ENCODE measurements at places on chromosomes 3 and 15.

DNA sequence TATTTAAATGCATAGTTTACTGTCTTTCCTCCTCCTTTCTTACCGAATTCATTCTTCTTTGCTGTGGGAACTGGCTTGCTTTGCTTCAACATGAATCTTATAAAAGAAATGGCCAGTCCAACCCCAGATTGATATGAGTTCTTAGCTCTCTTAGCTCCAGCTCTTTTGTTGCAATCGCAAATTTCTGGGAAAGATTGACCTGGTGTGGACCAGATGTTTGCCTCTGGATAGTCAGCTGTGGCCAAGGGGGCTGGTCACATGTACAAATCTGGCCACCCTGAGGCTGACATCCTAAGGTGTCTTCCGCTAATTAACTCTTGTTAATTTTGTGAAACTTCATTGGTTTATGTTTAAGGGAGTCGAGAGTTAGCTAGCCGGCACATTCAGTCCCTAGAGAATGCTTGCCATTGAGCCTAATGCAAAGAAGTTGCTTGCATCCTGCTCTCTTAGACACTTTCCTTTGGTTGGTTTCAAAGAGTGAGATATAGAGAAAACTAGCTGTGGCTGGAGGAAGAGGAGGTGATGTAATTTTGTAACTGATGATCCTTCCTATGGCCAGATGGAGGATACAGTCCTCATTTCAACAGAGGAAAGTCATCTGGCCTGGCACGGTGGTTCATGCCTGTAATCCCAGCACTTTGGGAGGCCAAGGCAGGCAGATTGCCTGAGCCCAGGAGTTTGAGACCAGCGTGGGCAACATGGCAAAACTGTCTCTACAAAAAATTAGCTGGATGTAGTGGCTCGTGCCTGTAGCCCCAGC is 162.4 kb downstream of the ADAMTSL3 start:
- no peak for DNase-seq

GRCh38 chr3:43921056-43921648 is 230.4 kb downstream of the ABHD5 start:
- DNase-seq = no peak

- no peak for DNase-seq
Measured at GRCh38 chr15:28993051-28993719, 107.4 kb downstream of the APBA2 start.

DNA sequence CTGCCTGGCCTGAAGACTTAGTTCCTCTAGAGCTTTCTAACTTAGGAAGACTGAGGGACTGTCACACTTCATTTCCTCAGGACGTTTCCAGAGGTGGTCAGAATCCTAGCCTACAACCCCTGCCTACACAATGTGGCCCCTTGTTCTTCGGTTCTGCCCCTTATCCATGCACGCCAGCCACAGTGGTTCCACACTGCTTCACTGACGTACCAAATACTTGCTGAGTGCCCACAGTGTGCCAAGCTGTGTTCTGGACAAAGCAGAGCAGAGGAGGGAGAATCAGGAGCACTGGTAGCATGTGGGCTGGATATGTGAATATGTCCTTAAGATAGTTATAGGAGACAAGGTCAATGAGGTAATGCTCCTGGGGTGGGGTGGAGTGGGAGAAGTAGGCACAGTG is 70.5 kb upstream of the SAMMSON start:
- no peak for DNase-seq

GRCh38 chr3:29183346-29184087 is 97.4 kb upstream of the RBMS3 start:
- DNase-seq = no peak

GRCh38 chr15:93288728-93289294 is 199.8 kb upstream of the RGMA start:
- DNase-seq = no peak

- no peak for DNase-seq
Measured at GRCh38 chr15:100571592-100572167, 30.3 kb downstream of the LINS1 start.

GRCh38 chr3:132637590-132637989 is 22.0 kb downstream of the ACAD11 start:
- DNase-seq = no peak

- no peak for DNase-seq
Measured at GRCh38 chr3:143595456-143596077, 252.7 kb downstream of the SLC9A9 start.

GRCh38 chr3:120168611-120169010 is 74.4 kb upstream of the GSK3B start:
- DNase-seq = no peak

GRCh38 chr3:138479438-138479863 is 45.0 kb downstream of the ESYT3 start:
- DNase-seq = peak; percentile 62

DNA sequence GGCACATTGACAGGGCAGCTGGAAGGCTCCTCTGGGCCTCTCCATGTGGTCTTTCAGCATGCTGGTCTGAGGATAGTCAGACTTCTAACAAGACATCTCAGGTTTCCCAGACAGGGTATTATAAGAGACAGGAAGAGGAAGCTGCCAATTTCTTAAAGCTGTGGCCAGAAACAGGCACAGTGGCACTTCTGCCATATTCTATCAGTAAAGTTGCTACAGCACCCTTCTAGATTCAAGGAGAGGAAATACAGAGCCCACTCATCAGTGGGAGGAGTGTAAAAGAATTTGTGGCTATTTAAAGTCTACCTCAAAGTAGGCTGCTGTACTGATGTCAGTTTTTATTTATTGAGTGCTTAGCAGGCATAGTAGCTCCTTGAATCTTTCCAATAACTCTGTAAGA is 55.5 kb downstream of the BTD start:
- no peak for DNase-seq
